Stimulated activated CD8-positive, alpha-beta memory T cell treated with anti-CD3 and anti-CD28 coated beads, Interleukin-12 subunit alpha, Interleukin-12 subunit beta, amount 100 ng/mL, for 4 hours (primary cell): ENCODE measurements at places on chromosomes 3 and 15.

DNA sequence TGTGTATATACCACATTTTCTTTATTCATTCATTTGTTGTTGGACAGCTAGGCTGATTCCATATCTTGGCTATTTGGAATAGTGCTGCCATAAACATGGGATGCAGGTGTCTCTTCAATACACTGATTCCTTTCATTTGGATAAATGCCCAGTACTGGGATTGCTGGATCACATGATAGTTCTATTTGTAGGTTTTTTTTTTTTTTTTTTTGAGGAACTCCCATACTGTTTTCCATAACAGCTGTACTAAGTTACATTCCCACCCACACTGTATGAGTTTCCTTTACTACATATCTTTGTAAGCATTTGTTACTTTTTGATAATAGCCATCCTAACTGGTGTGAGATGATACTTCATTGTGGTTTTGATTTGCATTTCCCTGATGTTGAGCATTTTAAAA lies 437.7 kb downstream of the DIPK2A start:
- no peak for DNase-seq

- no peak for DNase-seq
These were observed 109.5 kb upstream of the PLXNA1 start for GRCh38 chr3:126873416-126873815.

DNA sequence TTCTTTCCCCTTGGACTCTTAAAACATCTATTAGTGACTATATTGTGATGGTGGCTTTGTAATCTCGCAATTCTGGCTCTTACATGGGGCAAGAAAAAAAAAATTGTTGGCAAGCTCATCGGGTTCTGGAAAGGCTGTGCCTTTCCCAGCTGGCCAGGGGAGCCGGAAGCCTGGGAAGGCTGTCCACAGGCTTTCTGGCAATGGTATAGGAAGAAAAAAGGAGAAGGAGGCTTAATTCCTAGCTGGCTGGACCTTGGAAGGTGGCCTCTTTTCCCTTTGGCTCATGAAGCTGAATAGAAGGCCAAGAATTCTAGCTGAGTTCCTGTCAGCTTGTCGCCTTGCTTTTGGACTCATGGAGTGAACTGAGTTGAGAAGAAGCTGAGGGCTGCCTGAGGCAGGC lies 243.5 kb upstream of the SEMA6D start:
- no peak for DNase-seq

- no peak for DNase-seq
These were observed 49.9 kb downstream of the PGPEP1L start for GRCh38 chr15:98957655-98958054.

DNA sequence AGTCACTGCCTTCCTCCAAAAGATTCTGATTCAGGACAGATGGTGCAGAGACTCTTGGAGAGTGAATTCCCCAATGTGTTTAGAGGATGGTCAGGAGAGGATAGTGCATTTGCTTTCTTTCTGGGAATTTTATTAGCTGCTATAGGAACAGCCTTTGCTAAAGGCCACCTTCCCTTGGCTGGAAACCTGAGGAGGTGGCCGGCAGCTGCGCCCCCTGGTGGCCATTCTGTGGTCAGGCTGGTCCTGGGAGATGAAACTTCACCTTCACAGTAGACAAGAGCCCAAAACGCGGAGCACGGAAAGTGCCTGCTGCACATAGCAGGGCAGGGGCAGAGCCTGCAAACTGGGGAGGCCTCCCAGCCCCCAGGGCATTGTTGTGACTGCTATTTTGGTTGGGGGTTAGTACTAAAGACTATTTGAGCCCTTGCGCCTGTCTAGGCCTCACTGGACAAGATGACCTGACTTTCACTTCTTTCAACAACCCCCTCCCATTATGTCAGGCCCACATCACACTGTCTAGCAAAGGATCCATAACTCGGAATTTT lies 34.3 kb downstream of the SEC22C start:
- peak; percentile 24 for DNase-seq
